Kidney glomerular epithelial cell (primary cell): ENCODE measurements at places on chromosomes 11 and 22.
A peak's percentile ranks its signal among the peaks of the same experiment; 100 is the strongest.

GRCh38 chr11:129324533-129325175, 51.0 kb upstream of the BARX2 start:
- DNase-seq, result no peak

- DNase-seq, result no peak
Observed at GRCh38 chr11:82859750-82860149, 40.5 kb downstream of the PRCP start.

DNA sequence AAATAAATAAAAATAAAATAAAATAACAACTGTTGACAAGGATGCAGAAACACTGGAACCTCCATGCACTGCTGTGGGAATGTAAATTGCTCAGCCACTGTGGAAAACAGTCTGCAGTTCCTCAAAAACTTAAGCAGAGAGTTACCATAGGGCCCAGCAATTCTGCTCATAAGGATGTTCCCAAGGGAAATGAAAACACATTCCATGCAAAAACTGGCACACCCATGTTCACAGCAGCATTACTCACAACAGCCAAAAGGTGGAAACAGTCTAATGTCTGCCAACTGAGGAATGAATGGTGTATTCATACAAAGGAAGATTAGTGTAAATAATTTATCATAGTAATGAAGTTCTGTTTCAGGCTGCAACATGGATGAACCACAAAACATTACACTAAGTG, 3.2 kb upstream of the KRTAP5-10 start:
- no peak for DNase-seq

- DNase-seq, result peak; percentile 3
Observed at GRCh38 chr11:64523456-64524157, 67.4 kb upstream of the SLC22A12 start.

- no peak for DNase-seq
Observed at GRCh38 chr11:121365304-121365703, 72.7 kb downstream of the SC5D start.

DNA sequence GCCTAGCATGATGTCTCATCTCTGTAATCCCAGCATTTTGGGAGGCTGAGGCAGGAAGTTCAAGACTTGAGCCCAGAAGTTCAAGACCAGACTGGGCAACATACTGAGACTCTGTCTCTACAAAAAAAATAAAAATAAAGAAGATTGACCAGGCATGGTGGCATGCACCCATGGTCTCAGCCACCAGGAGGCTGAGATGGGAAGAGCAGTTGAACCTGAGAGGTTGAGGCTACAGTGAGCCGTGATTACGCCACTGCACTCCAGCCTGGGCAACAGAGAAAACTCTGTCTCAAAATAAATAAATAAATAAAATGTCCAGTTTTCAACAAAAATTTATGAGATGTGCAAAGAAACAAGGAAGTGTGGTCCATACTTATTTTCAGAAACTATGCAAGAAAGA, 28.3 kb downstream of the EFCAB6 start:
- no peak for DNase-seq

DNA sequence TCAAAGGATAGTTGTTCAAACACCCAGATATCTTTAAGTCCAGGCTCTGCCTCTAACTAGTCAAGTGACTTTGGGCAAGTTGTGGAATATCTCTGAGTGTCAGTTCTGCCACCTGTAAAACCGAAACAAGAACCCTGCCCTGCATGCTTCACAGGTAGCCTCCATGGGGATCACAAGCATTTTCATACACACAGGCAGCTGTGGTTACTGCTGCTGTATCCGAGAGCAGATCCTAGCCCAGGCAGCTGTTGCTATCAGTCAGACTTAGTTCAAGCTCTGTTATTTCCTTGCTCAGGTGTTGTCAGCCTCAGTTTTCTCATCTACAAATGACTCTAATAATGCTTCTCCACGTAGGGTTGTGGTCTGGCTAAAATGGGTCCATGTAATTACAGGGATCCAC, 6.5 kb upstream of the RASD2 start:
- DNase-seq, result no peak
